ENCODE measurements at places on chromosomes 1 and 21.

GRCh38 chr1:44610527-44611148, 63.6 kb downstream of the TMEM53 start:
- no peak for DNase-seq

DNA sequence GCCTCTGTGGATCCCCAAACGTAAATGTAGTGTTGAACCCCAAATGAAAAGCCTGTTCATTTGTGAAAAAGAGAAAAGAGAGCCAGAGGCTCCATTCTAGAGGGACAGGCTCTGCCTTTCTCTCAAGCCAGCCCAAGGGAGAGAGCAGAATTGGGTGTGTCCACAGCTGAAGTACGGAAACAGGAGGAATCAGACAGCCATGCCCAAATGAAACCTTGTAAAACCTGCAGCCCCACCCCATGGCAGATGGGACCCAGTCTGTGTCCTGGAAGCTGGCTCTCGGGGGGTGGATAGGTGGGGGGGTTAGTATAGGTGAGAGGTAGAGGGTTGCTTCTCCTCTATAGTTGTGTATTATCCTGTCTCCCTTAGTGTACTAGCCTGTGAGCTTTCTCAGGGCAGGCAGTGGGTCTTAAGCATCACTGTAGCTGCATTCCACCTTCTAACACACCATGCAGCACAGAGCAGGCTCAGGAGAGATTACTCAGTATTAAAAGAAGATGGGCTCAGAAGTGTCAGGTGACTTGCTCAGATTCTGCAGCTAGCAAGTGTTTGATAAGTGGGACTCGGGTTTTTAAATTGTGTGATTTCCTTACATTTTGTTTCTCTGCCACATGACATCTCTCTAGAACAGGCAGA, 67.4 kb upstream of the SIPA1L2 start:
- no peak for DNase-seq

- DNase-seq = no peak
Measured at GRCh38 chr1:150233359-150234308, 2.3 kb downstream of the ANP32E start.

GRCh38 chr1:116352349-116352813, 20.7 kb upstream of the ATP1A1 start:
- DNase-seq = no peak

GRCh38 chr1:246068619-246069509, 438.2 kb downstream of the SMYD3 start:
- DNase-seq = no peak

- no peak for DNase-seq
Measured at GRCh38 chr21:20856926-20857325, 141.3 kb upstream of the NCAM2 start.

- DNase-seq = no peak
Measured at GRCh38 chr1:95287081-95287480, 53.1 kb downstream of the RWDD3 start.

GRCh38 chr1:60563777-60564535, 490.4 kb upstream of the C1orf87 start:
- DNase-seq = no peak

DNA sequence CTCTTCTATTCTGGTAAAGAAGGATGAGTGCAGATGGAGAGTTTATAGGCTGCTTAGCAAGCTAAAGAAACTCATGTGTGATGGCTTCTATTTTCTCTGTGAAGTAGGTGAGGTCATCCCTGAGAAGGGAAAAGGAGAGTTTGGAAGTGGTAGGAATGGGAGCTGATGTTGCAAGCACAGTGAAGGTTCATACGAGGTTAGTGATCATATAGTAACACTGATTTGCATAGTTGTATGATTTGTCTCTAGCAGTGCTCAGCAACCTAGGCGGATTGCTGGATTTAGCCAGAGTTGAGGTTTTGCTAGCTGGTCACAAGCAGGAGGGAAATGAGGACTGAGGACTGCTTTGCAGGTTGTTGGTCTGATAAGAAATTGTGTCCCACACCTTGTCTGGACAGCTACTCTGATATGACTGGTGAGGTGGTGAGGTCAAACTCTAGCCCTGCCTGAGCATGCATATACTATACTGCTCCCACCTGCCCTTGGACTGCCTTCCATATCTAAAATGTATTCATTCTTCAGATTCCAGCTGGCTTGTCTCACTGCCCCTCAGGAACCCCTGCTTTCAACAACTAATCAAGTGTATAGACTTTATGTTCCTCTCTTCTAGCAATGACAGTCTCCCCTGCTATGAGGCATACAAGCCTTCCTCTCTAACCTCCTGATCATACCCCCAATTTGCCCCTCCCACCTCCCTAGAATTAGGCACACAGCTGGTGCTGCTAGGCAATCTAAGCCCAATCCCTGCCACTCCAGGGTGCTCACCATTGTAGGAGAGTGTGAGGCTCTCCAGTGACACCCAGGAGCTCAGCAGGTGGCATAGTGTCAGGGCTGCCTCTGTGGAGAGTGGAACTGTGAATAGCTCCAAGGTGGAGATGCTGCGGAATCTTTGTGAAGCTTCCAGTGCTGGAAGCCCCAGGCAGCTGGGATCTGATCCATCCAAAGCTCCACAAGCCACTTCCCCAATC, 18.5 kb downstream of the LRRC41 start:
- DNase-seq = no peak

DNA sequence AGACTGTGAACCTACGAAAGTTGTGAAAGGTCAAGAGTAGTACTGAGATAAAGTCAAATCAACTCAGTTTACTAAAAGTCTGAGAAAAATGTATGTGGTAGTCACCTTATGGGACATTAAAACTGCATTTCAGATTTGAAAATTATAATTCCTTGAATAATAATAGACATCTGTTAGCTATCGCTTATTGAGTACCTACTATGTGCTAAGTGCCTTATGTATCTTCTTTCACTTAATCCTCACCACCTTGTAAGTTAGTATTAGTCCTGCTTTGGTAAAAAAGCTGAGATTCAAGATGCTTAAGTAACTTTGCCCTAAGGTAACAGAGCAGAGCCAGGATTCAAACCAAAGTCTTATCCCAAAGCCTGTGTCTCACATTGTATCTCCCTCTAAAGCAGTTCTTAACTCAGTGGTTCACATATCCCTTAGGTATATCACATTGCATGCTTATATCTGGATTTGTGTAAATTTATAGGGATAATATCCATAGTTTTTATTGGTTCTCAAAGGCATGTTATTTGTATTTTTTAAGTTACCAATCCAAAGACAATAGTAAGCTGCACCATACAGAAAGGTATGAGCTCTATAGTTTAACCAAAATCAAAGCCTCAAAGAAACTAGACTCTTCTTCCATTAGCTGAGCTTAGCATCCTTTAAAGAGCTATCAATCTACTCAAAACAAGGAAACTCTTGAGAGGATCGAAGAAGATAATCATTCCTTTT, 865 bp downstream of the PIGC start:
- DNase-seq = no peak

- no peak for DNase-seq
Measured at GRCh38 chr1:64631346-64632034, 113.4 kb upstream of the RAVER2 start.

DNA sequence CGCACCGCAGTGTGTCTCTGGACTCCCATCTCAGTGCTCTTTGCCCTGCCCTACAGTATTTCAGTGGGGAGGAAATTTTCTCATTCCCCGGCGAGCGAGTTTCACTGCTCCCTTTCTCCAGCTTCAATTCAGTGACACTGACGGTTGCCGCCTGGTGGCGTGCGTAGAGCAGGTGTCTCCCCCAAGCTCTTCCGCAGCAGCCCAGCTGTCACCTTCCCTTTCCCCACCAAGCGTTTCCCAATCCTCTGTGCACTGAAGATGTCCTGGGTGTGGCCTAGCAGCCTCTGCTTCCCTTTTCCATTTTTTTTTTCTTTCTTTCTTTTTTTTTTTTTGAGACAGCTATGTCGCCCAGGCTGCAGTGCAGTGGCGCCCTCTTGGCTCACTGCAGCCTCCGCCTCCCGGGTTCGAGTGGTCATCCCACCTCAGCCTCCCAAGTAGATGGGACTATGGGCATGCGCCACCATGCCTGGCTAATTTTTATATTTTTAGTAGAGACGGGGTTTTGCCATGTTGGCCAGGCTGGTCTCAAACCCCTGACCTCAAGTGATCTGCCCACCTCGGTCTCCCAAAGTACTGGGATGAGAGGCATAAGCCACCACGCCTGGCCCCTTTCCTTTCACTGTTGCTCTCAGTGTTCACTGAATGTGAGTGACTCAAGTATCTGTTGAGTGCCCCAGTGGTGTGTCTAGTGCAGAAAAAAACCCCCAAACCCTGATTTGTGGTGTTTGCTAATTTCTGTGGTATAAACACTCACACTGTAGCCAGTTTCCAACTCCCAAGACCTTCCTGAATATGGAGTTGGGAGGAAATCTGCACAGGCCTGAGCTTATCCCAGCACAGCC, 30.1 kb downstream of the TNFRSF1B start:
- no peak for DNase-seq

DNA sequence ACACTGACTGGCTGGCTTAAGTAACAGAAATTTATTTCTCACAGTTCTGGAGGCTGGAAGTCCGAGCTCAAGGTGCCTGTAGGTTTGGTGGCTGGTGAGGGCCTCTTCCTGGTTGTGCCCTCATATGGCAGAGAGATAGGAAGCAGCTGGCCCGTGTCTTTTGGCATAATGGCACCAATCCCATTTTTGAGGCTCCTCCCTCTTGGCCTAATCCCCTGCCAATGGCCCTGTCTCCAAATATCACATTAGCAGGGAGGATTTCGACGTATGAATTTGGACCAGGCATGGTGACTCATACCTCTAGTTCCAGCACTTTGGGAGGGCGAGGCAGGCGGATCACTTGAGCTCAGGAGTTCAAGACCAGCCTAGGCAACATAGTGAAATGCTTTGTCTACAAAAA, 37.4 kb downstream of the AGPAT3 start:
- DNase-seq = no peak

- no peak for DNase-seq
Measured at GRCh38 chr1:175423605-175424004, 231.0 kb upstream of the KIAA0040 start.

DNA sequence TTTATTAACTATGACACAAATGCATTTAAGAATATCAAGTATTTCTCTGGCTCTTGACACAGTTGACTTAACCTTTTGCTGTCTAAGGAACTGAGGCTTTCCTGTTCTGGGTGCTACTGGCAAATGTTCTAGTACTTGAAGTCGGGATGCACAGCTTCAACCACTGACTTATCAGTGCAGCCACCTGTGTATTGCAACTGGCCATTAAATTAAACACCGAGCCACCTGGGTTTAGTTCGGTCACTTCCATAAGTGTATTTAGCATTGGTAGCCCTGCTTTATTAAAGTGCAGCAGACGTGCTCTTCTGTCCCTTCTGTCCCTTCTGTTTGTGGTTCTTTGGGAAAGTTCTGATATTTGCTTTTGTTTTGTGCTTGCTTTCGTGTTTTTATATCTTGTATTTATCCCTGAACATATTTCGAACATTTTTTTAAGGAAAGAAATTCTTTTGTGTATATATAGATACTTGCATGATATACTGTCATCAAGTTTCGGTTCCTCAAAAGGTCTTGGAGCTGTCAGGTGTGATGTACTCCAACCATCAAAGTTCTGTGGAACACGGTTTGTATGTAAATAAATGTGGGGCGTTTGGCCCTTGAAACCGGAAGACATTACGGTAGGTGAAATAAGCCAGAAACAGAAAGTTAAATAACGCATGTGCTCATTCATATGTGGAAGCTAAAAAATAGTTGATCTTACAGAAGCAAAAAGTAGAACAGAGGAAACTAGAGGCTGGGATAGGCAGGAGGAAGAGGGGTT, 297.9 kb upstream of the GREM2 start:
- DNase-seq = no peak

- no peak for DNase-seq
Measured at GRCh38 chr1:6544831-6545230, 9.5 kb downstream of the NOL9 start.

DNA sequence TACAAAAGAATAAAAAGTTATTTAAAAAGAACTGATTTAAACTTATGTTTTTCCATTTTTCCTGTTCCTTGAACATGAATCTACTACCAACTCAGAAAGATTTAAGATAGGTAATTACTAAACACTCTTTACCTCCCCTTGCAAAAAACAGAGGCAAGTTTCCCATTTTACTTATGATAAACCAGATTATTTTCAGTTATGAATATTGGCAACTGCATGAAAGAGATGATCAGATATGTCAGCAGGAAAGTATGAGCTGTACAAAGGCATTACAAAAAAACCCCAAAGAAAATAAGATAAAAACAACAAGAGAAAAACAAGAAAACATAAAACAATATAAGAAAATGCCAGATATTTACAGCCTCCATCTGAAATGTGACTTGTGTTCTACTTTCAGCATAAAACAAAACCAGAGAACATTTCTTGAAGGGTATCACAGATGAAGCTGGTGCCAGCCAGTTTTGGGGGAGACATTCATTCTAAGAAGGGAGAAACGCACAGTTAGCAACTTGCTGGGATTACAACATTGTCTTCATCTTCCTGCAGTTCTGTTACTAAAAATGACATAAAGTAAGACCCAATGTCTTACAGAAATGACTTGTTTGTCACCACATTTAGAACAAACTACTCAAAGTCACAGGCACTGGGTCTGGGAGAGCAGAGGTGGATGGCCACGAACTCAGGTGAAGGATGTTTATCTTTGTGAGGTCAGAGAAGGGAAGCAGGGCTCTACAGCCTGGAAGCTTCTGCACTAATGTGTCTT, 19.1 kb downstream of the ZC3H12A start:
- no peak for DNase-seq

- DNase-seq = no peak
Measured at GRCh38 chr1:26794391-26794790, 6.6 kb downstream of the PIGV start.

DNA sequence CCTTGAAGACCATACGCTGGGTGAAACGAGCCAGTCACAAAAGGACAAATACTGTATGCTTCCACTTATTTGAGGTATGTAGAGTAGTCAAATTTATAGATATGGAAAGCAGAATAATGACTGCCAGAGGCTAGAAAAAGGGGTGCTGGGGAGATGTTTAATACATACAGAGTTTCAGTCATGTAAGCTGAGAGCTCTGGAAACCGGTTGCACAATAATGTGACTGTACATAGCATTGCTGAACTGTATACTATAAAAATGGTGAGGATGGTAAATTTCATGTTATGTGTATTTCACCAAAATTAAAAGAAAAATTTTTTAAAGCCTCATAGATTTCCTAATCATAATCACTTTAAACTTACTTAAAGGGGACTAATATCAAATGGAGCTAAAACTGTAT, 110.8 kb downstream of the ZZZ3 start:
- no peak for DNase-seq

GRCh38 chr1:212256369-212256768, 28.8 kb upstream of the PPP2R5A start:
- DNase-seq = peak; percentile 57

- no peak for DNase-seq
Measured at GRCh38 chr1:225602590-225603206, 50.2 kb downstream of the ENAH start.

GRCh38 chr1:63124666-63125191, 197.6 kb upstream of the FOXD3 start:
- no peak for DNase-seq
